ENCODE measurements at places on chromosomes 11 and 22.
A peak's percentile ranks its signal among the peaks of the same experiment; 100 is the strongest.

DNA sequence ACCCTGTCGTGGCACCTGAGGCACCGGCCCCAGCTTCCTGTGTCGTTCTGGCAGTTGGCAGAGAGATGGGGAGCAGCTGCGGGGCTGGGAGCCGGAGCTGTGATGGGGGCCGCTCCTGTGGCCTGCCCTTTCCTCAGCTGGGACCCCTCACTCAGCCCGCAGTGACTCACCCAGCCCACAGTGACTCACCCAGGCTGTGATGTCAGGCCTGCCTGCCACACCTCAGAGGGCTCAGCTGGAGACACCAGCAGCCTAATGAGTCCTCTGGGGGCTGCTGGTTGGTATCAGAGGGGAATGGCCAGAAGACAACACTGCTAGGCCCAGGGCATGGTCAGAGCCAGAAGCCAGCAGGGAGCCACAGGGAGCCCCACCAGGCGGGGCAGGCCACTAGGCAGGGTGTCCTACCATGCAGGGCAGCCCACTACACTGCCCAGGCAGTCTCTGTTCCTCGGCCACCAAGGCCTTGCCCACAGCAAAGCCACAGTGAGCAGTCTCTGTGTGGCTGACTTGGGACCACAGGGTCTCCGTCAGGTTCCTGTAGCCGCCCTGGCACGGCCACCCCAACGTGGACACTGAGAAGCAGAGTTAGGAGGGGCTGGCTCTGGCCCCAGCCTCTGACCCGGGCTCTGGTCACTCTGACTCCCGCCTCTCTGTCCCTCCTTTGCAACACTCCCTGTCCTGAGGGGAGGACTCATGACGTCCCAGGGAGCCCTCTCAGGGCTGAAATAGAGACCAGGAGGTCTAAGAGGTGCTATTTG, 4.2 kb upstream of the FXYD2 start:
- peak; percentile 91 for DNase-seq

GRCh38 chr11:65927904-65928397, 8.7 kb downstream of the DRAP1 start:
- DNase-seq: peak; percentile 60

DNA sequence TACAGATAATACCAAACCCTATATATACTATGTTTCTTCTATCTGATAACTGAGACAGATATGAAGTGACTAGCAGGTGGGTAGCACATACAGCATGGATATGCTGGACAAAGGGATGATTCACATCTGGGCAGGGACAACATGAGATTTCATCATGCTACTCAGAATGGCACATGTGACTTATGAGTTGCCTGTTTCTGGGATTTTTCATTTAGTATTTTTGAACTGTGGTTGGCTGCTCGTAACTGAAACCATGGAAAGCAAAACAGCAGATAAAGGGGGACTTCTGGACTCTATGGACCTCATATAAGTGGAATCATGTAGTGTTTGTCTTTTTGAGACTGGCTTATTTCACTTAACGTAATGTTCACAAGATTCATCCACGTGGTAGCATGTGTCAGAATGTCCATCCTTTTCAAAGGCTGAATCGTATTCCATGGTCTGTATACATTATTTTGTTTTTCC, 883.0 kb downstream of the TBC1D22A start:
- DNase-seq: no peak

DNA sequence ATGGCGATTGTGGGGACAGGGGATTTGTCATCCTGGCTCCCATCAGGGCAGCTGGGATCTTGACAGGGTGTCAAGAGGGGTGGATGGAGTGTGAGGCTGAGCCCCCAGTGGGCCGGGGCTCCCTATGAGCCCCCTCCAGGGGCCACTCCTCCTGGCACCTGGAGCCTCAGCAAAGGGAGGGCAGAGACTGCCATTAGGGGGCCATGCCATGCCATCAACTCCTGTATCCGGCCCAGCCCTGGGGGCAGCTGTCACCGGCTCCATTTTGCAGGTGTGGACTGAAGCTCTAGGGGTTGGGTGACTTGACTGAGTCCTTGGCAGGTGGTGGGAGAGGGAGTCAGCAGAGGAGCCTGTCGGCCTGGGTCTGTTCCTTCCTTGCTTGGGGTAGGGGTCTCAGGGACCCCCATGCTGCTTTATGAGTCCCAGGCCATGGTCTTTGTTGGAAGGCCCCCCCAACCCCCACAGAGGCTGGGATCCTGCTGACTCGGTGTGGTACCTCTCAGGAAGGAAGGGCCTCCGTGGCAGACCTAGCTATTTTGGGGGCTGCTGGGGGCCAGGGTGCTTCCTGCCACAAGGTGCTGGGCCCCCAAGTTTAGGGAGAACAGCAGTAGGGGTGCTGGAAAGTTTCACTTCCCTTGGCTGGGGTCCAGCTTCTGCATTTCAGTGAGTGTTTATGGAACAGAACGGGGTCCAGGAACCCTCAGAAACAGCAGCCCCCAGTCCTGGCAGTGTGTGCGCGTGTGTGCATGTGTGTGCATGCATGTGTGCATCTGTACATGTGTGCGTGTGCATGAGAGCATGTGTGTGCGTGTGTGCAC, 1.5 kb downstream of the ACY3 start:
- DNase-seq: no peak

DNA sequence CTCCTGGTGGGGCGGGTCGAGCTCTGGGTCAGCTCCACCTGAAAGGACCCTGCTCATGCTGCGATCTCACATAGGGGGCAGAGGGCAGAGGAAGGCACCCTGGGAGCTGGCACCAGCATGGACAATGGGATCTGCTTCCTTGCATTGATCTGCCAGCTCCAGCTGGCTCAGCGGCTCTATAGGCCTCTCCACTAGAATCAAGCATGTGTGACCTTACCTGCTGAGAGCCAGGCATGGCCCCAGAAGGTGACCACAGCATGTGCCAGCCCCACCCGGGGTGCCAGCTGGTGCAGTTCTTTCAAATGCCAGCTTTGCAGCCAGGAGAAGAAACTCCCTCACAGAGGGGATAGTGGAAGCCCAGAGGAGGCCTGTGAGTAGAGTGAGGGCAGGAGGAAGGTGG, 22.0 kb upstream of the KLHL35 start:
- DNase-seq: no peak

DNA sequence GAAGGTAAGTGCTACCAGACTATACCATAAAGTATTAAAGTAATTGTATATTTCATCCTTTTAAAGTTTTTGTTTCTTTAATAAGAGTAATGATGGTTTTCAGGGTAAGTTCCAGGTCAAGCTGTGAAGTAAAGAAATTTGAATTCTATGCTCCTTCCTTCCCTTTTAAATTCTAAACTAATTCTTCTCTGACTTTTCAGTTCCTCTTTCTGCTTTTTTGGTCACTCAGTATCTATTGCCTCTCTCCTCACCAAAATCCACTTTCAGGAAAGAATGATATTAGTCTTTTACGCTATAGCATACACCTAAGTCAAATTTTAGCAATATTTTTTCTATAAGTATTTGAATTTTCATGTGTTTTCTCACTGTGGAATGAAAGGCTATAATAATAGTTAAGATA, 8.2 kb downstream of the MMP8 start:
- DNase-seq: no peak

- no peak for DNase-seq
Measured at GRCh38 chr11:61281581-61282250, 13.4 kb downstream of the VWCE start.

- DNase-seq: no peak
Measured at GRCh38 chr22:24995649-24996180, 43.2 kb downstream of the KIAA1671 start.

GRCh38 chr11:64655941-64656601, 65.1 kb downstream of the SLC22A12 start:
- no peak for DNase-seq

GRCh38 chr22:50304528-50305392, 2.7 kb downstream of the PLXNB2 start:
- DNase-seq: no peak

DNA sequence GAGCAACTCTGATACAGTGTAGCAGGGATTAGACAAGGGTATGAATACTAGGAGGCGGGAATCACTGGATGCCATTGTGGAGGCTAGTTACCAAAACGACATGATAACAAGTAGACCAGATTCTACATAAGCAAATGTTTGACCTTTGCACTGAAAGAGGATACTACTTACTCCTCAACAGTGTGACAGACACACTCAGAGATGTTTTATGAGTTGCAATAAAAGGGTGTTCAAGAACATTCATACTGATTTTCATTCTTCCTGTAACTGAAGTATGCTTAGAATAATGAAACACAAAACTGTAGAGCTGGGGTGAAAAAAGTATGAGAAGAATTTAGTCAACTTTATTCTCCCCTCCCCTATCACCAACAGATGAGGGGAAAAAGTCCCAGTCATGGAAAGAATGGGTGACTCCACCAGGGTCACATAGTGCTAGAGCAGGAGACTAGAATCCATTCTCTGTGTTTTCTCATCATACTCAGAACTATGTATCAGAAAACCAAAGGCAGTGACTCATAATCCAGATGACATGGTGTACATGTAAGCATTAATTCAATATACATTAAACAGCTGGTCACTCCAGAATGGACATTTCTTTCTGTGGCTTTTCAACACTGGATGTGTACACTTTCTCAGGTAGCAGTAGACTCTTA, 32.8 kb downstream of the ARHGAP20 start:
- DNase-seq: no peak

- DNase-seq: no peak
Measured at GRCh38 chr22:32714458-32715430, 86.8 kb upstream of the TIMP3 start.

- DNase-seq: no peak
Measured at GRCh38 chr22:41770715-41771468, 29.6 kb upstream of the CCDC134 start.

- DNase-seq: no peak
Measured at GRCh38 chr22:17429516-17429915, 60.3 kb downstream of the CECR2 start.

DNA sequence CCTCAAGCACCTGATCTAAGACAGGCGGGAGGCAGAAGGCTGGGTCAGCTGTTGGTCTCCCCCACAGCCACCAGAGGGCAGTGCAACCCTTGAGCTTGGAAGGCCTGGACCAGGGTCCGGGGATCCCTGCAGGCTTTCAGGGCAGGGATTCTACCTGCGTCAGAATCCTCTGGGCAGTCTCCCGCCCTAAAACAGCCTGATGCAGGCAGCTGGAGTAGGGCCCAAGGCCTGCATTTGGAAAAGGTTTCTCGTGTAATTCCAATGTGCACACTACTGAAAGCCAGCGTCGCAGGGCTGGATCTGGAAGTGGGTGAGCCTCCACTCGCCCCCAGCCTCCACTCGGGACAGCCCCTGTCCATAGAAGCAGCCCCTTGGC, 31.8 kb downstream of the BID start:
- peak; percentile 33 for DNase-seq

- no peak for DNase-seq
Measured at GRCh38 chr11:47659276-47659675, 16.9 kb upstream of the MTCH2 start.

GRCh38 chr11:708511-708910, 2.5 kb downstream of the EPS8L2 start:
- no peak for DNase-seq

- DNase-seq: no peak
Measured at GRCh38 chr11:118938491-118939403, 13.0 kb upstream of the BCL9L start.

- DNase-seq: no peak
Measured at GRCh38 chr11:75432911-75433321, at the start of gene KLHL35. Gene KLHL35, minus strand, starts transcription at chr11:75433203. Its CDS starts 2,574 bp downstream, at chr11:75430629.

GRCh38 chr11:103537904-103538502, 428.8 kb downstream of the DYNC2H1 start:
- DNase-seq: no peak

Data from NK-92 treated with Interleukin-12 subunit alpha and Interleukin-12 subunit beta, amount 100 ng/mL, for 24 hours (cell line).